ENCODE measurements at places on chromosomes 1 and 21.

- peak; percentile 29 for DNase-seq
Observed at GRCh38 chr1:21781815-21782348, 1.1 kb downstream of the USP48 start.

DNA sequence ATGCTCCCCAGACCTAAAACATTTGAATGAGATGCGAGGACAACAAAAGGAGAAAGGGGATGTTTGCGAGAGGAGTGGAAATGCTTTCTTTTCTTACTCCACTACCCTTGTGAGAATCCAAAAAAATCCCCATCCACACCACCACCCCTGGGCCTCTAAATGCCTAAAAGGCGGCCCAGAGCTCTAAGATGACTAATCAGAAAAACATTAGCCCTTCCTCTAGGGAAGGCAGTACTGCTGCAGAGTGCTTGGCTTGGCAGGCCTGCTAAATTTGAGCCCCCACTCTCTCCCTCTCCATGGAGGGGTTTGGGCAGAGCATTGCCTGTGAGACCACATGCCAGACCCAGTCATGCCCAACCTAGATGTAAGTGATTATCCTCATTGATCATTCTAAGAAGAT lies 347.9 kb downstream of the USH2A start:
- no peak for DNase-seq

DNA sequence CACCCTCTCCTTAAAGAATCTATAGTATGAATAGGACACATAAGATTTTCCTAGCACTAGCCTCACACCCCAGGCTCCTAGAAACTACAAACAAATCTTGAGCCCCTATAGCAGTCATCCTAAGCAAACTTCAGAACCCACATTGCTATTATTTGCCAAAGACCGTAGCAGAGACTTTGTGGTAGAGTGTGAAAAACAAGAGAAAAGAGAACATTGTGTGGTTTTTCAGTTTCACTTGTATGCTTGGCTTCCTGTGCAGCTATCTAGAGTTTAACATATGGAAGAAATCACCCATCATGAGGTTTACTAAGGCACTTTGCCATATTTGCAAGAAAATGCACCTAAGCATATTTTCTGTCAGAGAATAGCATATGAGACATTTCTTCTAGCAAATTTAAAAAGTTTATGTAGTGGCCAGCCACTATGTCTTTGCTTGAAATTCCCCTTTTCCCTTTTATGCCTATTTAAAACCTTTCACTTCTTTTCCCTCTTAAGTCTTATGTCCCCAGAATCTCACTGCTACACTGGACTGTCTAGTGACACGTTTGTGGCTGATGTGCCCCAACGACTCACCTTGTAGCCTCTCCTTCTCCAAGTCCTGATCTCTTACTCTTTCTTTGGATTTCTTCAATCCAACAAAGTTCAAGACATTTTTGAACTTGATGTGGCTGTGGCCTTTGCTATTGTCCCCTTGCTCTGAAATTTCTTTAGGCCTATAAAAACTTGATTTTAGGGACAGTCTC lies 25.6 kb downstream of the CCDC190 start:
- no peak for DNase-seq

- no peak for DNase-seq
Observed at GRCh38 chr1:162587347-162587746, 25.8 kb downstream of the UAP1 start.

- no peak for DNase-seq
Observed at GRCh38 chr1:179950651-179951050, 4.0 kb upstream of the CEP350 start.

- no peak for DNase-seq
Observed at GRCh38 chr1:179742717-179743678, at the start of gene FAM163A. FAM163A (plus strand) TSS chr1:179743291; CDS start chr1:179813098, 69,807 bp downstream.

GRCh38 chr1:73593804-73594203 lies 604.2 kb downstream of the LRRIQ3 start:
- DNase-seq = peak; percentile 5

- DNase-seq = no peak
Observed at GRCh38 chr1:15244813-15245212, 2.2 kb upstream of the FHAD1 start.

- no peak for DNase-seq
Observed at GRCh38 chr1:101164776-101165175, 72.0 kb upstream of the S1PR1 start.

DNA sequence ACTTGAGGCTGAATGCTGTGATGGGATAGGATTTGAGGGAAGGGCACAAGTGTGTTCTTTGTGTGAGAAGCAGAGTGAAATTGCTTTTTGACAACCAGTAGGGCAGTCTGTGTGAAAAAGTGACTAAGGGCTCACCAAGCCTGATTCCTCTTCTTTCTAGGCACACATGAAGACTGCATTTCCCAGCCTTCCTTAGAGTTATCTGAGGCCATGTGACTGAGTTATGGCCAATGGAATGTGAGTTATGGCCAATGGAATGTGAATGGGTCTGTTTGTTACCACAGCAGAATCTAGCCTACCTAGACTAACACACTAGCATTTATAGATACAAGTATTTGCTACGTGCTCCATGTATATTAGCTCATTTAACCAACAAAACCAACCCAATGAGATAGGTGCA lies 35.3 kb upstream of the DIRAS3 start:
- DNase-seq = no peak

GRCh38 chr1:161691846-161692245 lies 15.2 kb upstream of the FCRLA start:
- no peak for DNase-seq

DNA sequence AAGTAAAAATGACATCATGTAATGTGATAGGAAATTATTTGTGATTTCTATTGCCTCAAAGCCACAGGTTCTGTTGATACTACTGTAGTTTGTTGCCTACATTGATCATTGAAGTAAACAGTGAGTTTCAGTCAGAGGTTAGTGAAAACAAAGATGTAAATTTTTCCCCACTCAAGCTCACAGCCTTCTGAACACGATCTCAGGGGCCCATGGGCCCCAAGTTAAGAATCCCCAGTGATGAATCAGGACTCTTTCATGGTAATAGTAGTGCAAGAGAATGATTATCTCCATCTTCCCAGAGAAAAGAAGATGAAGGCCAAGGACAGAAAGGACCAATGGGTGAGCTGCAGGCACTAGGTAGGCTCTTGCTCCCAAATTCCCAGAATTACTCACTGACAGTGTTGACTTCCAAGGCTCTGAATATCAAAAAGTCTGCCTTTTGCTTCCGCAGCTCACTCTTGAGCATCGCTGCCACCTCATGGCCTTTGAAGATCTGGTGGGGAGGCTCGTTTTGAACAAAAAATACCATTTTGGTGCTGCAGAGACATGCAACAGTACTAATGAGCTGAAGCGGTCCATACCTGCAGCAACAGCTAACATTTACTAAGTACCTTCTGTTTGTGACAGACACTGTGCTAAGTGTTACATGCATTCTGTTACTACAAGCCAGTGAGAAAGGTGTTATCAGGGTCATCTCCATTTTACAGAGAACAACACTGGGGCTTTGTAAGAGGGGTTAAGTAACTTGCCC lies 113.3 kb downstream of the KIAA0319L start:
- DNase-seq = peak; percentile 54

GRCh38 chr1:98205291-98206017 lies 284.6 kb upstream of the DPYD start:
- no peak for DNase-seq

DNA sequence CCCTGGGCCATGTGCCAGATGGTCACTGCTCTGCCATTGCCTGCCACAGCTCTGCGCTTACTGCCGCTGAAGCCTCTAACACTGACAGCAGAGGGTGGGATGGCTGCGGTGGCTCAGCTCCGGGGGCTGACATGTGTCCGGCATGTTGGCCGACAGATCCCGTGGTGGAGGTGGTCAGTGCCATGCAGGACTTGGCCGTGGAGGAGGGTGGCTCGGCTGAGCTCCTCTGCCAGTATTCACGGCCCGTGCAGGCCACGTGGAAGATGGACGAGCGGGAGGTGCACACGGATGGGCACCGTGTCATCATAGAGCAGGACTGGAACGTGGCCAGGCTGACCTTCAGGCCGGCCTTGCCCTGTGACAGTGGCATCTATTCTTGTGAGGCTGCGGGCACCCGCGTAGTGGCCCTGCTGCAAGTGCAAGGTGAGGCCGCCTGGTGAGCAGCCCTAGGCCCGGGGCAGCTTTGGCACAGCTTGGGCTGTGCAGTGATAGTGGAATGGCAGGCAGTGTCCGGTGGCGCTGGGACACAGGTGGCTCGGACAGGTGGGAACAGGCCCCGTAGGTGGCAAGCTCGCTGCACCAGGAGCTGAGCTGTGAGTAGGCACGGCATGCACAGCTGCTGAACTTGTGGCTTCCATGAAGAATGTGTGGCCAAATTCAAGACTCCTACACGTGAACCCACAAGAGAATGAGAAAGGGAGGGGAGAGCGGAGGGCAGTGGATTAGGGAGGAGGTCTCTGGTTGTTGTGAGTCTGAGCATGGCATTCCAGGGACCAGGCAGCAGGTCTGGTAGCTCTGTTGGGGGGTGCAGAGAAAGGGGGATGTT lies 91.8 kb downstream of the TRIM11 start:
- no peak for DNase-seq

DNA sequence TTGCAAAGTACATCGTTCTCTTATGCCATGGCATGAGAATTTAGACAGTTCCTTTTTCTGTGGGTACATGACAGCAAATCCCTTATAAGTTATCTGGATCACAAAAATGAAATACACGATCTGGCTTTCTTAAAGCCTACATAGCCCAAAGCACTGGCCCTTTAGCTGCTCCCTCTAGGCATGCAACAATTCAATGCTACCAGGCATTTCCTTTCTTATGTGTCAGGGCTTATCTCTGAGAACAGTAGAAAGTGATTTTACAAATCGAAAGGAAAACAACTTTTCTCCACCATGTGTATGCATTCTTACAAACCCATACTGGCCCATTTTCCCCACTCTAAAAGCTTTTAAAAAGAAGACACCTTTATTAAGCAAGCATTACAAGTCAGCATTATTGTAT lies 139.7 kb downstream of the GRIK1 start:
- no peak for DNase-seq

- no peak for DNase-seq
Observed at GRCh38 chr1:177796561-177796960, 173.3 kb downstream of the SEC16B start.

DNA sequence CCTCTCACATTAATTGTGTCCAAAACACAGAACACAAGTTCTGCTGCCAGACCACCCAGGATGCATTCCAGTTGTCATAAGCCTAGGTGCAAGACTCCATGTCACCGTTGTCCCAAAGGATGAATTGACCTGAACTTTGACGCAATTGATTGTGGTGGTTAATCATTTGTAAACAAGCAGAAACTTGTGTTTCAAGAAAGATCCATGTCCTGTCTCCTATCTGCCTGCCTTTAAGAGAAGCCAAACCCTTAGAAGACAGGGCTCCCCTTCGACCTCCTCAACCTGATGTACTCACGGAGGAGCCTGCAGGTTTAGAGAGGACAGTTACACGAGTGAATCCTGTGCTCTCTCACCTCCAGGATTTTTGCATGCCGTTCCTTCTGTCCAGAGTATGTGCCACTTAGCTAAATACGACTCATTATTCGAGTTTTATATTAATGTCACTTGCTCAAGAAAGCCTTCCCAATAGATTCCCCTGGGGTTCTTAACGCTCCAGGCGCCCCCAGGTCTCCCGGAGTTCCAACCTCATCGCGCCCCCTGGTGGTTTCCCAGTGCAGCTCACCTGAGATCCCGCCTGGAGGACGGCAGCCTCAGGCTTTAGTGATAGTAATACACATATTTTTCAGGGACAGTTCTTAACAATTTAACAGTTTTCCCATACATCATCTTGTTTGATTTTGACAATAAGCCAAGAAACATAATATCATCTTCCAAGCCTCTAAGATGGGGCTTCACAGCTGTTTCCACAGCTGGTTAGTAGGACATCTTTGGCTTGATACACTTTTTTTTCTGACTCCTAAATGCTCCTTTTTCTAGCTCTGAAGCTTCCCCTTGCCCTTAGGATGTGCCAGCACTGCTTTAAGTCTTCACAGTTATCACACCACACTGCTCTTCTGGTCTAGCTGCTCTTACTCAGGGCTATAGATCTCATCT lies 2.4 kb upstream of the C8B start:
- DNase-seq = no peak

DNA sequence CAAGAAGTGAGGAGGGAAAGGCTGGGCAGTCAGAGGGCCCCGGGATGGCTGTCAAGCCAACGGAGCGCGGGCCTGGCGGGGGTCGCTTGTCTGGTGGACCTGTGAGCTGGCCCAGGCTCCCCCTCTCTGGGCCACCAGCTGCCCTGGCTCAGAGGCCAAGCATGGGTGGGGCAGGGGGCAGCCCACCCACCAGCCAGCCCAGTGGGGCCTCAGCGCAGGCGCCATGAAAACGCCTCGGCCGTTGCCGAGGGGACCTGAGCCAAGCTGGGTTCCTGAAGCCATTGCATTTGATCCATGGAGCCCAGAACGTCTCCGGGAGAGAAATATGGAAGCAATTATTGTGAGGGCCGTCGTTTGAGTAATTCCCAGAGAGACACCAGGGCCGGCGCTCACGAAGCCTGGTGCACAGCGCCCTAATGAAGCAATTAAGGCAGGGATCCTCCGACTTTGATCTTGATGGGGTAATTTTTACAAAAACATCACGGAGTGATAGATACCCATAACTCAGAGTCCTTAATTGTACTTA lies 90.5 kb upstream of the TTC34 start:
- no peak for DNase-seq

DNA sequence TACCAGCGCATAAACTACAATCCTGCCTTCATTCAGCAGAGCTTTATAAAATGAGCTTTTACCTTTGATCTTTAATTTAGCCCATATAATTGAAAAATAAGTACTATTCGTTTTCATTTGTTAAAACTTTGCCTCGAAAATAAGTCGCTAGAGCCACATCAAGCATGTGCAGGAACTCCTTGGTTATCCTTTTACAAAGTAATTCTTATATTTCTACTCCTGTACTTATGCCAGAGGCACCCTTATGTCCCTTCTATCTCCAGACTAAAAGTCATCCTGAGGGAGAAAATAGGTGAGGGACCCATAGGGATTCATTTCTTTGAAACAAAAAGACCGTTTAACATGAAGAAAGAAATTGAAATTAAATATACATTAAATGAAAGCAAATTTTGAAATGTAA lies 278.2 kb upstream of the C1orf105 start:
- DNase-seq = no peak

- no peak for DNase-seq
Observed at GRCh38 chr1:71343686-71344416, 263.0 kb upstream of the ZRANB2 start.

DNA sequence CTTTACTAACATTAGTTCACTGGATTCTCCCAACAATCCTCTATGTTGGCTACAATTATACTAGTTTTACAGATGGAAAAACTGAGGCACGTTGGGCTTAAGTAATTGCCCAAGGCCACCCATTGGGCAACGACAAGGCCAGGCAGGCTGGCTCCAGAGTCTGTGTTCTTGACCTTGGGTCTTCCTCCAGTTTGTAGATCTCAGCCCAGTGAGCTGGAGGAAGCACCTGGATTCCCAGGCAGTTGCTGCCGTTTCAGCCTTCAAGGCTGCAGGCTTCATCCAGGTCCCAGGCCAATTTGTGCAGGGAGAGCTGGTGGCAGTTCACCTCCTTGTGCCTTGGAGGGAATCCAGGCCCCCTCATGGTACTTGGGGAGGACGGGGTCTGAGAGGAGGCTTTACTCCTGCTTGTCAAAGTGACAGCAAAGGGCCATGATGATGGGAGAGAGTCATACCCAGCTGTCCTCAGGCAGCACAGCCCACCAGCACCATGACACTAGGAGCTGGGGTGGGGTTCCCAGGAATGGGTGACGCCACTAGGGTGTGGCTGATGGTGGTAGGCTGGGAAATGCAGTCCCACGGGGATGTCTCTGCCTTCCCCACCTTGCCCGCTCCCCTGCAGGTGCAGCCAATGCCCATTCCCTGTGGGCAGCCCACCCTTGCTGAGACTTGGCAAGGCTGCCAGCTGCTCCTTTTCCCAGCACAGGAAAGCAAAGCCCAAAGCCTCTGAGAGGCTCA lies 27.1 kb downstream of the PKP1 start:
- DNase-seq = no peak

All from foreskin fibroblast (primary cell).